T-cell (primary cell): ENCODE measurements at places on chromosomes 5 and 9. TPM values are rescaled to one million over a fixed set of nuclear protein-coding genes. Genes with fewer than 3 reads are reported as not detected.

GRCh38 chr9:34954225-34954624 is 3.9 kb upstream of the PHF24 start:
- H3K27me3 ChIP-seq = peaks cover 23% of the 10 kb centered on the region
- DNase-seq = no peak
- no peak overlapping the region for H3K4me3 ChIP-seq
- peaks cover 9% of the 10 kb centered on the region for H3K4me1 ChIP-seq
- no peak overlapping the region for H3K27ac ChIP-seq
- no peaks in the 10 kb centered on the region for H3K36me3 ChIP-seq

GRCh38 chr5:170466988-170467707 is 36.7 kb upstream of the KCNIP1 start:
- H3K27ac ChIP-seq = no peak overlapping the region
- no peak overlapping the region for H3K4me3 ChIP-seq
- H3K36me3 ChIP-seq = no peaks in the 10 kb centered on the region
- no peaks in the 10 kb centered on the region for H3K27me3 ChIP-seq
- DNase-seq = no peak
- no peaks in the 10 kb centered on the region for H3K4me1 ChIP-seq

DNA sequence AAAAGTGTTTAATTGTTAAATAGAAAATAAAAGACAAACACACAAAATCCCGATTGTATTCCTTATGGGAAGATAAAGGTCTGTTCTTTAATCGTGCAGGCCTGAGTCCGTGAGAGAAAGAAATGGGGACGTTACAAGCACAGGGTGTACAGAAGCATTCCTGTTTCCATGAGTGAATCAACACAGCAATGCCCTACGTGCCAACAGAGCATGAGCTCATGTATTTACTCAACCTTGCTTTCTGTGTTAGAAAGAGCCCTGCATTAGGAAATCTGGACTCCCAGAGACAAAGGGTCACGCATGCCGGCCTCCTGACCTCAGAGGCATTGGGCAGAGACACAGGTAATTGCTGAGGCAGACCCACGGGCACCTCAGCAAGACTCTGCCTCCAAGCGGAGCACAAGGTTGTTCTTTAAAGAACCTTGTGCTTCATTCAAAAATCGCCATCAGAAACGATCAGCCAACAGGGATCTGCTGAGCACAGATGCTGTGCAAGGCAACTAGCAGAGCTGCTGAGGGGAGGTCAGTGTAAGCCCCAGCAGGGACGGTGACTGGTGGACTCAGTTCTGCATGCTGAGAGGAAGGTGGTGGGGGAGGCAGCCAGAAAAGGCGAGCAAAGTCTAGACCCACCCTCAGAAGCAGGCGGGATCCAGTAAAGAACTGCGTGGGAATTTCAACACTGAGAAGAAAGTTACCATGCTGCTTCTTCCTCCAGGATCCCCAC is 101.0 kb downstream of the TLE1 start:
- H3K4me3 ChIP-seq = no peak overlapping the region
- H3K36me3 ChIP-seq = no peaks in the 10 kb centered on the region
- DNase-seq = no peak
- H3K27me3 ChIP-seq = no peaks in the 10 kb centered on the region
- no peak overlapping the region for H3K27ac ChIP-seq

- no peak overlapping the region for H3K4me3 ChIP-seq
- no peaks in the 10 kb centered on the region for H3K27me3 ChIP-seq
- H3K27ac ChIP-seq = no peak overlapping the region
- no peaks in the 10 kb centered on the region for H3K4me1 ChIP-seq
Observed at GRCh38 chr5:78760770-78761169, 112.2 kb upstream of the LHFPL2 start.

DNA sequence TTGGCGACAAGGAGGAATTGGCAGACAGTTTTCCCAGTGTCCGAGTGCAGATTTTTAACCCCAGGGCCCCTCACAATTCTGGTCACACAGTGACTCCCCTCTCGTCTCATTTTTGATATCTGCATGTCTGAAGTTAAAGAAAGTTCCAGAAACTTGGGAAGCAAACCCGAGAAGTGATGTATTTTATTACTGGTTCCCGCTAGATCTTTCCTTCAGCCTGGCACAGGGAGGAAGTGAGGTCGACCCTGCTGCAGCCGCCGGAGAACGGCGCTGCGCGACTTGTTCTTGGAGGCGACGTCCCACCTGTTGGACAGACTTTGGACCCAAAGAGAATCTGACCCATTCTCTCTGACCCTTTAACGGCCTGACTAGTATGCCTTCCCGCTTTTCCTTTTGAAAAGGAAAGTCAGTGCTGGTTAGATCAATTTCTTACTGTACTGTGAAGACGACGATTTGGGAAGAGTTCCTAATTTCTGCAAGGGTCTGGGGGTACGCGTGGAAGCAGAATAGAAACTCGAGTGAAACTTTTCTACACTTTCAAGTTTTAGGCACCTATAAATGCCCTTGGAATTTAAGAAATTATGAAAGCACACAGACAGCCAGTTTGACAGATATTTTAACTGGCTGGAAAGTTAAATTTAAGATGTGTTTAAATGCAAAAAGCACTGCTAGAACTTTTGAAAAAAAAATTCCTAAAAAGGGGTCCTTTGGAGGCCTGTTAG is 744 bp downstream of the OTULIN start:
- H3K36me3 ChIP-seq = no peaks in the 10 kb centered on the region
- peaks cover 10% of the 10 kb centered on the region for H3K4me1 ChIP-seq
- peak overlapping the region; percentile 75 for H3K4me3 ChIP-seq
- H3K27ac ChIP-seq = peak overlapping the region; percentile 62

GRCh38 chr5:122154910-122155309 is 25.6 kb downstream of the ZNF474 start:
- H3K27me3 ChIP-seq = no peaks in the 10 kb centered on the region
- H3K4me3 ChIP-seq = no peak overlapping the region
- H3K4me1 ChIP-seq = no peaks in the 10 kb centered on the region
- DNase-seq = no peak

DNA sequence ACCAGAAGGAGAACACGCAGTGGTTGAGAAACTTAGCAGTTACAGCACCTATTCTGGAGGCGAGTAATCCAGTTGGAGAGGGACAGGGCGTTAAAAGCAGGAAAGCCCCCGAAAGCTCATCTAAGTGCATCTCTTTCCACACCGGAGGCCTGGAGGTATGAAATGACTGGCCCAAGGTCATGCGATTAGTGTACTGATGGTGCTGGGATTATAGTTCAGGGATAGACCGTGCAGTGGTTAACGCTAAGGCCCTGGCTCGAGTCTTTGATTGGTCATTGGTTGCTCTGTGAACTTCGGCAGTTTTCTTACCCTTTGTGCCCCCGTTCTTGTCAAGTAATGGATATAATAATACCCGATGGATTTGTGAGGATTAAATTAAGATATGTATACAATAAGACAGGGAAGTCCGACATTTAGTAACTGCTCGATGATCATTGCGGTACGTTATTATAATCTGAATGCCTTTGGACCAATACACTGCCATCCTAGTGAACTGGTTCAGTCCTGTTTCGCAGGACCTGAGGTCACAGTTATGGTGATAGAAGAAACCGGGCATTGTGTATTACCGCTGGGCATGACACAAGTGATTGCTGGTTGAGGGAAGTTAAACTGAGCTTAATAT is 960 bp downstream of the CANX start:
- H3K36me3 ChIP-seq = no peaks in the 10 kb centered on the region
- peak overlapping the region; percentile 88 for H3K27ac ChIP-seq
- peaks cover 47% of the 10 kb centered on the region for H3K4me1 ChIP-seq

DNA sequence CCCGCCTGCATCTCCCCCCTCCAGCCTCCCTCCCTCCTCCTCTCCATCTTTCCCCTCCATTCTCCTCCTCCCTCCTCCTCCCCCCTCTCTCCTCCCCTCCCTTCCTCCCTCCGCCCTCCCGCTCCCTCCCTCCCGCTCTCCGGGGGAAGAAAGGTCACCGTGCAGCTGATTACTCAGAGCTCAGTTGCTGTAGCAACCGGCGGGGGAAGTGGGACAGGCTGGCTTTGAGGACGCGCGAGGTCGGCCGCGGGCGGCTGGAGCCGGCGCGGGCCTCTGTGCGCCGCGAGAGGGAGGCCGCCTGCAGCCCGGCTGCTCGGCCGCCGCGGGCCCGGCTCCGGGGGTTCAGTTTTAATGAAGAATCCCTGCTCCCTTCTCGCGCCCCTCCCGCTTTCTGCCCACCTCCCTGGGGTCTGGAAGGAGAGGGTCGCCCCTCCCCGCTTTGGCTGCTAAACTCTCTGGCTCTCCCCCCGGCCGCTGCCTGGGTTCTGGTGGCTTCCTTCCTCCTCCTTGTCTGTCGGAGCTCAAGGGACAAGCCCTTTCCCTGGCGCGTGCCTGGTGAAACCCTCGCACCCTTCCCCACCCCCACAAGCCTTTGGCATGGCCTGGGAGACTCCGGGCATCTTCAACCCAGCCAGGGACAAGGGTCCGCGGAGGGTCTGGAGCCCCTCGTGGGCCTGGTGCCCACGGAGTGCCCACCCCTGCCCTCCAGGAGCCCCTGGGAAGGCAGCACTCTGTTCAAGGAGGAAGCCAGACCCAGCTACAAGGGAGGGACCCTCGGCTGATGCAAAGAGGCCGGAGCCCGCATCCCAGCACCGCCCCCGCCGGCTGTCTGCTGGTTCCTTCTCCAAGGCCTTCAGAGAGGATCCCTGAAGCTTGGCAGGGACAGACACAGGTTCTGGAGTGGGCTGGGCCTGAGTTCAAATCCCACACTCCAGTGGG is 160.3 kb downstream of the C9orf50 start:
- H3K27ac ChIP-seq = peak overlapping the region; percentile 99
- H3K4me1 ChIP-seq = peaks cover 16% of the 10 kb centered on the region
- H3K4me3 ChIP-seq = peak overlapping the region; percentile 53
- H3K27me3 ChIP-seq = no peaks in the 10 kb centered on the region
- peak; percentile 71 for DNase-seq
- H3K36me3 ChIP-seq = no peaks in the 10 kb centered on the region

GRCh38 chr9:113587471-113588031 is 124.0 kb downstream of the RGS3 start:
- H3K4me1 ChIP-seq = no peaks in the 10 kb centered on the region
- H3K27me3 ChIP-seq = no peaks in the 10 kb centered on the region
- H3K4me3 ChIP-seq = no peak overlapping the region
- H3K27ac ChIP-seq = no peak overlapping the region
- no peak for DNase-seq
- peaks cover 71% of the 10 kb centered on the region for H3K36me3 ChIP-seq

DNA sequence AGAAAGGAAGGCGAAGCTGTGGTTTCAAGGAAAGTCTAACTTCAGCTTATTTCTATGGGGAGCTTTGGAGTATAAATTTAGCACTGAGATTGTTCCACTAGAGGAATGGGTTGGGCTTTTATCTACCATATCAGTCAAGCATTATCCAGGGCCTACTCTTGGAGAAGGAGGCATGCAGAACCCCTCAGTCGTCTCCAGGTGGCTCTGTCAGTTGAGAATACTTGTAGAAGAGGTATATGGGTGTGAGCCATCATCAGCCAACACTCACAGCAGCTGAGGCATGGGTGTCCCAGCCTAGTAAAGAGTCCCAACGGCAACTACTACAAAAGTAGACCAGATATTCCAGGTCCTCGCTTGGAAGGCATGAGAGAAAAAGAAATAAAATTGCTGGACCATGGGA is 548.5 kb upstream of the GRAMD2B start:
- H3K27ac ChIP-seq = no peak overlapping the region
- H3K27me3 ChIP-seq = no peaks in the 10 kb centered on the region
- DNase-seq = no peak
- H3K4me1 ChIP-seq = no peaks in the 10 kb centered on the region

- H3K27ac ChIP-seq = no peak overlapping the region
- peaks cover 32% of the 10 kb centered on the region for H3K4me1 ChIP-seq
- no peak for DNase-seq
Observed at GRCh38 chr5:159178978-159179377, 30.4 kb downstream of the RNF145 start.

MLANA gene
- total RNA-seq = not detected

ATP10B gene
- not detected for total RNA-seq

ECM2 gene
- not detected for total RNA-seq

NRARP gene
- total RNA-seq = 2.7 TPM

BASP1 gene
- 3.6 TPM for total RNA-seq

KCNMB1 gene
- total RNA-seq = not detected

OBP2B gene
- not detected for total RNA-seq

BTNL8 gene
- not detected for total RNA-seq

CDH6 gene
- total RNA-seq = not detected

FGF18 gene
- total RNA-seq = 0.58 TPM
